A549 treated with DMSO at 1 μM for 4 hours (cell line): ENCODE measurements at places on chromosomes 2 and 18. TPM values are rescaled to one million over a fixed set of nuclear protein-coding genes. Genes with fewer than 3 reads are reported as not detected.

Gene PROM2
- 0.33 TPM in 1 of 5 replicates, not detected in the others for total RNA-seq

Gene RMDN2
- 4.4 to 5.1 TPM (median 4.8 TPM) in 5 replicates for total RNA-seq

Gene B3GNT7
- 1.1 to 2.3 TPM (median 1.6 TPM) in 5 replicates for total RNA-seq

Gene CAPN13
- total RNA-seq: 0.08 to 0.34 TPM (median 0.10 TPM) in 5 replicates
